ENCODE measurements at places on chromosomes 11 and 22.

- DNase-seq, result no peak
Observed at GRCh38 chr11:118206391-118207031, 18.3 kb downstream of the JAML start.

DNA sequence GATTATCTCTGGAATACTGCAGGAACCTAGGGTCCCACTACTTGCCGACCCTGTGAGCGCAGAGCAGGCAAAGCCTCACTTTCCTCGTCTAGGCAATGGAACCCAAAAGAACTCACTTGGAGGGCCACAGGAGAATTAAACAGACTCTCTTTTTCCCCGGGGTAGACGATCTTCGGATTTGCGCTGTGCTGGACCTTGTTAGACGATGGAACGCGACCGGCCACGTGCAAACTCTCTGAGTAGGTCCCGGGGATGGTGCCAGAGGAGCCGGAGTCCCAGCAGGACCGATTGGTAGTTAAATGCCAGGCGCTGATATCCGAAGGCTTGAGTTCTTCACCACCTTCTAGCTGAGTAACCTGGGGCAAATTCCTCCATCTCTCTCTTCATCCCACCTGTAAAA is 1.0 kb upstream of the SLC1A2 start:
- DNase-seq, result no peak

- no peak for DNase-seq
Observed at GRCh38 chr11:4577761-4578160, 3.8 kb upstream of the OR52I2 start.

- DNase-seq, result no peak
Observed at GRCh38 chr11:15053191-15053685, 20.2 kb upstream of the CALCB start.

DNA sequence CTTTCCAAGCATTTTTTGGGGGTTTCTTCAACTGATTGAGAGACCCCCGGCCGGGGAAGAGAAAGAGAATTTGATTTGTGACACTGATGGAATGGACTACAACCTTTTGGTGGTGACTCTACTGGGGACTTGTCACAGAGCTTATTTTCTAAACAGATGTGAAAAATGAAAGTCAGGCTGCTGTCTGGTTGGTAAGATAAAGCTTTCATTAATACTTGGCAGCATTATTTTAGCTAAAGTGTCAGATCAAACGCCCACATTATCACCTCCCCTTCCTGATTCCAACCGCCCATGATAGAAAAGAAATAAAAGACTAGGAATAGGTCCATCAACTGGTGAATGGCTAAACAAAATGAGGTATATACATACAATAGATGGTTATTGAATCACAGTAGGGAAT is 45.6 kb upstream of the EHF start:
- no peak for DNase-seq

DNA sequence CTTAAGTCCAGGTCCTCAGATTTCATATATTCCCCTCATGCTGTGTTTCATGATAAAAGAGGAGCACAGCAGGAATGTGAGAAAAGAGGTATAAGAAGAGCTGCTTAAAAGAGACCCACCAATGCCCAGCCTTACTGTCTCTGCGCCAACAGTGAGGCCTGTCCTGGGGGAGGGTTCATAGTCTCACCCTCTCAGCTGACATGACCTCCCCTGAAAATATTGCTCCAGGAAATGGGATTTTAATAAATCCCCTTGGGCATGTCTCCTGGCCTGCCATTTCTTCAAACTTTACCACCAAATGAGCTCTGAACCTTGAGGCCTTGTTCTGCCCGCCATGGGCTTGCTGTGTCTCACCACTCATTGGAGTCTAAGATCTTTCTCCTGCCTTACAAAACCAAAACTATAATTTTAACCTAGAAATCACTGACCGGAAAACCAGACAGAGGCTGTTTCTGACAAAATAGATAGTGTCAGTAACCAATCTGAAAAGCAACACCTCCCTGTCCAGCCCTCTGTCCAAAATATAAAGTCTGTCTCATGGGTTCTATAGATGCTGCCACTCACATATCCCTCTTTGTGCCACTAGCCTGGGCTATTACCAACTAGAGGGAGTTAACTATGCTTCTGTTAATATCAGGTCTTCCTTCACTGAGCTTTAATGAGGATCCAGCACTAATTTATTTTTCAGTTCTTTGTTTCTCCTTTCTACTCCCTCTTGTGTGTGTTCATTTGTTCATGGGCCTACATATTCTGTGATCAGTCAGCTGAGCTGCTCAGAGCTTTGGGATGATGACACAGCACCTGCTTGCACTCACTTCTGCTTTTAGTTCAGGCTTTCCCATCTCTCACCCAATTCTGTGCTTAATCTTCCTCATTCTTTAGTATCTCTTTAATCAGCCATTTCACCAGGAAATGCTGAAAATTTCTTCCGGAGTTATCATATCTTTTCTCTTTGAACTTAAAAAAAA is at the start of gene OR2AG2:
Gene OR2AG2 (minus strand): TSS at position 51 of the 968 bp plus-strand sequence. CDS start 3,019 bp downstream, outside the sequence.
- DNase-seq, result no peak

DNA sequence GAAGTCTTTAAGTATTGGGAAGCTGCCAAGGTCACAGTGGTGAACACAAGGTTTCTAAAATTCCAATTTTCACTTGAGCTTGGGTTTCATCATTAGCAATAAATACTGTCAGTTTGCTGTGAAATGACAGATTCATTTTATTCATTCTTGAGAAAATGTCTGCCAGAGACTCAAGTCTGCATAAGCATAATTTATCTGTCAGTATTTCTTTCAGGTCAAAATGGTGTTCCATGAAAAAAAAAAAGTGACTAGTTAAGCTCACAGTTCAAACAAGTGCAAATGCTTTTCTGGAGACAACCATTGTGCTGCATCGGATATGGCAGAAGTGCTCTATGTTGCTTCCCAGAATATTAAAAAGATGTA is 8.1 kb upstream of the GDPD5 start:
- DNase-seq, result no peak

DNA sequence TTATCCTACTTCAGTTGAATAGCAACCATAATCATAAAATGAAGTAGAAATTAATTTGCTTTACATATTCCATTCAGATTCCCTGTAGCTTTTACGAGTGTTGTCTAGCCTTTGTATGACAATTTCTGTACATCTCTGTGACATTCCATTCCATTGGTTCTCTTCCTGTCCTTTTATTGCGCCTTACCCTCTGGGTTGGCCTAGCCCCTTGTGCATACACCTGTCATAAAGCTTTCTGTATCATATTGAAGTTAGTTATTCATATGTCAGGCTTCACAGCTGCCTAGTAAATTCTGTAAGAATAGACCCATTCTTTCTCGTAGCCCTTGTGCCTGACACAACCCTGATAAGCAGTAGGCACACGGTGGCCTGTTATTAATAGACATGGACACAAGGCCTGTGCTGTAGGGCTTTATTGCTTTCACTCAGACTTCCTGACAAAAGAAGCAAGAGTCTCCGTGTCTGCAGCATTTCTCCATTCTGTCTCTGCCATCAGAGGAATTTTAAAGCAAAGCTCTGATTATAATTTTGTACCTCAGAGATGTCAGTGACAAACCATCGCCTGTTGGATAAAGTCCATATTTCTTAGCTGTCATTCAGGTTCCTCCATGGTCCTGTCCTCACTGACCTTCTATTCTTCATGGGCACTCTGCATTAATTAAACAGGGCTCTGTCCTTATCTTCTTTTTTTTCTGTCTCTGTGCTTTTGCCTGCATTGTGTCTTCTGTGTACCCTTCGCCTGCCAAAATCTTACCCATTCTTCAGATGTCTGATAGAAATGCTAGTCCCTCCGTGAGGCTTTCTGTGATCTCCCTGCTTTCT is 49.4 kb downstream of the BID start:
- no peak for DNase-seq

GRCh38 chr22:37187891-37188761 is at the start of gene C1QTNF6:
C1QTNF6 (minus strand) TSS chr22:37188247; CDS start chr22:37188213, 34 bp downstream.
- DNase-seq, result peak; percentile 88

All from left hindlimb (tissue), 1 donor.